ENCODE measurements at places on chromosomes 4 and X. TPM values are rescaled to one million over a fixed set of nuclear protein-coding genes. Genes with fewer than 3 reads are reported as not detected.
A peak's percentile ranks its signal among the peaks of the same experiment; 100 is the strongest.

- no peaks in the 10 kb centered on the region for H3K4me1 ChIP-seq
- H3K36me3 ChIP-seq, result no peaks in the 10 kb centered on the region
- no peak overlapping the region for H3K27ac ChIP-seq
- DNase-seq, result no peak
- H3K4me3 ChIP-seq, result no peak overlapping the region
These were observed 86.5 kb downstream of the MAGED4 start for GRCh38 chrX:52271206-52271605.

DNA sequence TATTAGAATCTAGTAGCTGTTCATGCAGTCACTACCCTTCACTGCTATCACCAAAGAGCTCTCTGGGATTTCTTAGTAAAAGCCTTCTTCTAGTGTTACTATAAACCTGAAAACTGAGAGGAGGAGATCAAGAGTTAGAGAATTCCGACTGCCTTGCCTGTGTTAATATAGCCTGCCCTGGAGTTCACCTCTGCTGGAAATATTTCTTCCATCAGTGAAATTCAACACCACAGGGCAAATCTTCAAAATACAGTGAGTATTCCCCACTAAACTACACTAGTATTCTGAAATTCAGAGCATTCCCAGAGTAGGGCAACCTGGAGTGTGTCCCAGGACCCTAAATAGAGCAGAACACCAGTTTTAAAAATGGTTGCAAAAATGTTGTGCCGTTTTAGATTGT, 301.1 kb downstream of the ARHGAP24 start:
- DNase-seq, result no peak
- H3K27me3 ChIP-seq, result no peaks in the 10 kb centered on the region
- peaks cover 52% of the 10 kb centered on the region for H3K4me1 ChIP-seq
- peak overlapping the region; percentile 100 for H3K27ac ChIP-seq
- peak overlapping the region; percentile 43 for H3K4me3 ChIP-seq

- no peak for DNase-seq
- no peaks in the 10 kb centered on the region for H3K4me1 ChIP-seq
- H3K4me3 ChIP-seq, result no peak overlapping the region
- H3K27me3 ChIP-seq, result no peaks in the 10 kb centered on the region
- no peak overlapping the region for H3K27ac ChIP-seq
These were observed 481.3 kb downstream of the NAF1 start for GRCh38 chr4:162685410-162685809.

The ZBTB49 gene
- 5.8 TPM for total RNA-seq

DNA sequence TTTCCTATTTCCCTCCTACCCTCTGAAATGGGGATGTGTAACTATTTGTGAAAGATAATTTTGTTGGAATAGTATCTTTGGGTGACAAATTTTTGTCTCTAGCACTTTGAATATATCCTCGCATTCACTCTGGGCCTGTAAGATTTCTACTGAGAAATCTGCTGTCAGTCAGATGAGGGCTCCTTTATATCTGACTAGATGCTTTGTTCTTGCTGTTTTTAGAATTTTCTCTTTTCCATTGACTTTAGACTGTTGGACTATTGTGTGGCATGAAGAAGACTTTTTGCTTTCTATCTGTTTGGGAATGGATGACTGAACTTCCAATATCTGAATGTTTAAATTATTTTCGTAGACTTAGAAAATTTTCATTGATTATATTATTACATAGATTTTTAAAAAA, 54.2 kb upstream of the GRID2 start:
- DNase-seq, result no peak
- no peak overlapping the region for H3K27ac ChIP-seq
- H3K36me3 ChIP-seq, result no peaks in the 10 kb centered on the region
- H3K4me3 ChIP-seq, result no peak overlapping the region
- H3K27me3 ChIP-seq, result no peaks in the 10 kb centered on the region
